ENCODE measurements at places on chromosomes 13 and 19.

- DNase-seq: no peak
Measured at GRCh38 chr19:12093777-12094176, 29.2 kb downstream of the ZNF844 start.

- no peak for DNase-seq
Measured at GRCh38 chr13:24663089-24663395, 17.2 kb upstream of the ATP12A start.

DNA sequence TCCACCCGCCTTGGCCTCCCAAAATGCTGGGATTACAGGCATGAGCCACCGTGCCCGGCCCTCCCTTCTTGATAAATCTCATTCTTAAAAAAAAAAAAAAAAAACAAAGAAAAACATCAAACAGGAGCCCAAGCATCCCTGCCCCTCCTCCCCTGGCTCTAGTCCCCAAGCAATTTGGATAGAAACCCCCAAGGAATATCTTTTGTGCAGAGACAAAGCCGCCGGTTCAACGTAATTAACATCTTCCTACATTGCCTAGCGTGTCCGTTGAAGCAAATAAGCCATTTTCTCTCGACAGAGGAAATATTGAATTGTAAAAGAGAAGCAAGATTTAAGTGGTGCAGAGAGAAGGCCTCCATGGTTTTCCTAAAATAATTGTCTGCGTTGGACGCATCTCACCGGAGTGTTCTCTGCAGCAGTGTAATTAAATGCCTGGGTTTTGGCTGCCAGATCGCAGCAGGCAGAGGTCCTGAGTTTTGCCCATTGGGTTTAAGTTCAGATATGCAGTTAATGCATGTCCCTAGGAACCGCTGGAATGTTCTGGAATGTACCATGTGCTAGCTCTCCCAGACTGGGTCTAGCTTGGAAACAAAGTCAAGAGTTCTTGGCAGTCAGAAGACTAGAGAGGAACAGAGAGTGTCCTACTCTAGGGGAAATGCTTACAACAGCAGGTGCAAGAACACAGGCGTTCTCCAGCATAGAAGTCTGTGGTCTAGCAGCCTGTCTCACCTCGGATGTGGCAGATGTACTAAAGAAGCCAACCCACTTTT is 30.8 kb downstream of the PIN1 start:
- no peak for DNase-seq

DNA sequence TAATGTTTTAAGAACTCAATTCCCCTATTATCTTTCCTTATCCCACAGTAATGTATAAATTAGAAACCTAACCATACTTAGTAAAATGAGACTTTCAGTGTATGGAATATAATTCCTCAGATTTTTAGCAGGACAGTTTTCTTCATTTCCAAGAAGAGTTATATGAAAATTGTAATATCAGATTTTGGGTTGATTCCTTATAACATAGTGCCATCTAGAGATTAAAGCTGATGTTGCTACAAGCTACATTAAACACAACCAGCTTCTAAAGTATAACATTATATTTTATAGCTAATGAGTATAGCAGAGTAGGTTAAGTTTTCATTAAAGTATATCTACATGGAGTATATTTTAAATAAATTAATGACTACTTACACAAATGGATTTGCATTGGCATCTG is 99.7 kb upstream of the MIR17HG start:
- peak; percentile 1 for DNase-seq

GRCh38 chr13:78161266-78161665 is 242.6 kb upstream of the EDNRB start:
- no peak for DNase-seq

DNA sequence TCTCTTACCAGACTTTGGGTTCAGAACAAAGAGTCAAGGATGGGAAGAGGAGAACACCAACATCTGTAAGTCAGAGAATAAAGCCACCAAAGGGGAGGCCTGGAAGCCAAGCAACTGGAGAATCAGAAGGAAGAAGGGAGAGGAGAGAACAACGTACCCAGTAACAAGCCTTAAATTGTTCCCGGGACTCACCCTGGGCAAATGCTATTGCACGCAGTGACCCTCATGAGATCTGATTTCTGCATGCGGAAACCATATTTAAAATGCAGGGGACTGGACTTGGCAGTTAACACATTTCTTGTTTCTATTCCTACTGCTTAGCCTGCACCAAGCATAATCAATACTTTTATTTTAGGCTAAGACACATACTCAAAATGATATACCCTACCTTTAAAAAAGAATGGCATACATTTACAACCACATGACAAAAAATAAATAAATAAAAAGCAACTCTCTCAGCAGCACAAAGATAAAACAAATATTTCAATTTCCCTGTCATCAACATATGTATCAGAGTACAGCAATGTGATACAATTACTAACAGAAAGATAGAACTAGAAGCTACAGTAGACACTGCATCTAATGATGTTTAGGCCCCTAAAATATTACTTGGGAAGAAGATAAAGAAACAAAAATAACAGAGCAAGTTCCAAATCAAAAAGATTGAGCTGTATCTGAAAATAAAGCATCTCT is 414.6 kb downstream of the ITGBL1 start:
- DNase-seq: no peak

DNA sequence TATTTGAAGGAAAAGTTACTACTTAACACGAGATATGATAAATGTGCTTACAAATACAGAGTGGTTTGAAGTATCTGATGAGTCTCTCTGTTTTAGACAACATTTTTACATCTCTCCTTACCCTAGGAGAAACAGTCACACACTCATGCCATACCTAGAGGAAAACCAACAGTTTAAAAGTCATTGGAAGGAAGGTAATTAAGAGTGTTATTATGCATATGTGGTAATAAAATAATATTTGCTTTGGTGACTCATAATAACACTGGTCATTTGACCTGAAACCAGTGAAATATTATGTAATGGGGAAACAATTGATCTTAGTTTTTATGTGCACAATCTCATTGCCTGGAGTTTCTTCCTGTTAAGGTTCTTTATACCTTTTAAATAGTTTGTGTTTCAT is 136.9 kb upstream of the SOX21 start:
- no peak for DNase-seq

DNA sequence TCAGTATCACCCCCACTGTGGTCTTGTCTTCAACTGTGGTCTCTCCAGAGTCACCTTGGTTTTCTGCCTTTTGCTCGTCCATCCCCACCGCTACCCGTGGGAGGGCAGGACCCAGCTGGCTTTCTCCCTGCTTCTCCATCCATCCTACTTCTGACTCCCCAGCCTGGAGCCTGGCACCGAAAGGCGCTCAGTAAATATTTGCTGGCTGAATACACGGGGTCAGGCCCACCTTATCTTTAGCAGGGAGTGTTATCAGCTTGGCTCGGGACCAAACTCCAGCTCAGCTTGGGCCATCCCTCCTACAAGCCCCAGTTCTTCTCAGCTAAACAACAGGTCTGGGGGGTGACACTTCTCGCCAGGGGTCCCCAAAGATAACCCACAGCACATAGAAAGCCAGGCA is 62.0 kb upstream of the KLF2 start:
- DNase-seq: peak; percentile 82

DNA sequence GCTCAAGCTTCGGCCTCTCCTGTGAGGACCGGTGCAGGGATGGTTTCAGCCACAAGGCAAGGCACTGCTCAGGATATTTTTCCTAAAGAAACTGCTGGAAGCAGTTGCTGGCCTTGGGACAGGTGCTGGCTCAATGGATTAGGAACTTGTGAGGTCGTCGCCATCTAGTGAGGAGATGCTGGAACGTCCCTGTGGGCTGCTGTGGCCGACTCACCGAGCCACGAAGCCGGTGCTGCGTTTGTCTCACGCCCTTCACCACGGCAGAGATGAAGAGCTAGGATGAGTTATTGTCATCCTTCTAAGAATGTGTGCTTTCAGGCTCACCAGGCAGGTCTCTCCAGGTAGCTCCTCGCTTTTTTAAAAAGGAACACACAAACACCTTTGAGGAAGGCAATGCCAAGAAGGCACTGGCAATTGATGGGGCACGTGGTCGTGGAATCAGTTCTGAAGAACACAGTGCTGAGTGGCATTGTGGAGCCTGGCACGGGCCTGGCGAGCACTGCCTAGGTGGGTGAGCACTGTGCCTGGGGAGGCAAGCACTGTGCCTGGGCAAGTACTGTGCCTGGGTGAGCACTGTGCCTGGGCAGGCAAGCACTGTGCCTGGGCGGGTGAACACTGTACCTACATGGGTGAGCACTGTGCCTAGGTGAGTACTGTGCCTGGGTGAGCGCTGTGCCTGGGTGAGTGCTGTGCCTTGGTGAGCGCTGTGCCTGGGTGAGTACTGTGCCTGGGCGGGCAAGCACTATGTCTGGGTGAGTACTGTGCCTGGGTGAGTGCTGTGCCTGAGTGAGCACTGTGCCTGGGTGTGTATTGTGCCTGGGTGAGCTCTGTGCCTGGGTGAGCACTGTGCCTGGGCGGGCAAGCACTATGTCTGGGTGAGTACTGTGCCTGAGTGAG is 140.4 kb downstream of the TEX29 start:
- DNase-seq: peak; percentile 48

GRCh38 chr19:53076984-53077383 is 26.2 kb downstream of the ZNF160 start:
- no peak for DNase-seq

DNA sequence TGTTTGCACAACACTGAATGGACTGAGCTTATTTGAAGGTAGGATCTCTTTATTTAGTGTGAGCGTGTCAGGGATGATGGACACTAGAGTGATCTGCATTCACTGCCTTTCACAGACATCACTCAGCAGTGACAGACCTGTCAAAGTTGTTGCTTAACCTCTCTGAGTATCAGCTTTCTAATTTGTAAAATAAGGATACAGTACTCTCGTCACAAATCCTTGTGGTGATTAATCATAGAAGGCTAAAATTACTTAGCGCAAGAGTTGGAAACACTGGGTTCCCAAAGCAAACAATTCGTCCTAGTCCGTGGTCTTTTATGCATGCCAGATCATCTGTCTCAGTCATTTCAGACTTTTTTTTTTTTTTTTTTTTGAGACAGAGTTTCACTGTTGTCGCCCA is 16.6 kb downstream of the CARD8 start:
- no peak for DNase-seq

- no peak for DNase-seq
Measured at GRCh38 chr13:70339738-70340137, 231.5 kb upstream of the KLHL1 start.

All from HuH-7 (cell line).